RCC 7860 (cell line): ENCODE measurements at places on chromosomes 13 and 19.

- DNase-seq = no peak
These were observed 5.3 kb downstream of the DENND1C start for GRCh38 chr19:6476155-6476895.

GRCh38 chr19:31567776-31568175, 218.5 kb upstream of the TSHZ3 start:
- no peak for DNase-seq

- no peak for DNase-seq
These were observed 391.8 kb downstream of the FGF9 start for GRCh38 chr13:22062478-22063205.

DNA sequence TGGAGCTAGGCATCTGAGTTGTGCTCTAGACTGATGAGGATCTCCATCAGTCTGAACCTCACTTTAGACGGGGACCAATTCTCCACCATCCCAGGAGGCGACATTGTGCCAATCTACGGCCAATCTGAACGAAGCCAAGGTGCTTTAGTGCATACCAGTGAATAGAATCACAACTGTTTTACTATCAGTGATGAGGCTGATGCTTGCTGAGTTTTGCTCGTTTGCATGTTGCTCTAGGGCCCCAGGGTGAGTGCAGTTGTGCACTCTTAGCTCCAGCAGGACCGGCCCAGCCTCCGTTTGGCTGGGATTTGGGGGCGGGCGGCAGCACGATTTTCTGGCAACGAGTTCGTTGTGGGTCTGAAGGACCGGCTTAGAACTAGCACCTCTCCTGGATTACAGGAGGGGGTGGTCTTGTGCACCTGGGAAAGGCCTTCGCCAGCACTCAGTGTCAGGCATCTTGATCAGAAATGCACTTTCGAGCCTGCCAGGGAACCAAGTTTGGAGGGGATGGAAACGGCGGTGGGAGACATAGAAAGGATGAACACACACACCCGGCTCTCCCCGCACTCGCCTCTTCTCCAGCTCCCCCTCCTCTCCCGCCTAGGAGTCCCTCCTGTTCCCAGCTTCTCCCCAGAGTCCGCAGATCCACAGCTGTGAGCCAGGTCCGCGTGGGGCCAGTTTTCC, 4.4 kb downstream of the GSX1 start:
- DNase-seq = no peak

DNA sequence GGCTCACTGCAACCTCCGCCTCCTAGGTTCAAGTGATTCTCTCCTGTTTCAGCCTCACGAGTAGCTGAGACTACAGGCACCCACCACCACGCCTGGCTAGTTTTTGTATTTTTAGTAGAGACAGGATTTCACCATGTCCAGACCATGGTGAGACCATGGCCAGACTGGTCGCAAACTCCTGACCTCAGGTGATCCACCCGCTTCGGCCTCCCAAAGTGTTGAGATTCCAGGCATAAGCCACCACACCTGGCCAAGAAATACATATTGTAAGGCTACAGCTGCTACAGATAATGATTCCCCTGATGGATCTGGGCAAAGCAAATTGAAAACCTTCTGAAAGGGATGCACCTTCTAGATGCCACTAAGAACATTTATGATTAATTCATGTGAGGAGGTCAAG, 17.8 kb downstream of the PLPP2 start:
- DNase-seq = no peak

DNA sequence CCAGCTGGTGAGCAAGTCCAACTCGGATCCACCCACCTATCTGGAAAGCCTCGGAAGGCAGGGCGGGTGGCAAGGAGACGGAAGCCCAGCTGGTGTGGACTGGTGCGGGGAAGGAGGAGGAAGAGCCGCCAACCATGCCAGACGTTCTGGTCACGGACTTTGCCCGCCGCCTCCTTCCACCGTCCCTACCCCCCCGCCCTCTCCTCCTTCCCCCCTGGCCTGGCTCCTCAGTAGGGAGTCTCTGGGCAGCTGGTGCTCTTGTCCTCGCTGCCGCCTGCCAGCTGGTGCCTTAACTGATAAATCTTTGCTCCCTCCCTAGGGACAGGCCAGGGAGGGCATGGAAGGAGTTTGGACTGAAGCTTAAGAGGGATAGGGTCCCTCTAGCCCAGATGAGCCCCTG, 4.8 kb downstream of the SYNGR4 start:
- no peak for DNase-seq

DNA sequence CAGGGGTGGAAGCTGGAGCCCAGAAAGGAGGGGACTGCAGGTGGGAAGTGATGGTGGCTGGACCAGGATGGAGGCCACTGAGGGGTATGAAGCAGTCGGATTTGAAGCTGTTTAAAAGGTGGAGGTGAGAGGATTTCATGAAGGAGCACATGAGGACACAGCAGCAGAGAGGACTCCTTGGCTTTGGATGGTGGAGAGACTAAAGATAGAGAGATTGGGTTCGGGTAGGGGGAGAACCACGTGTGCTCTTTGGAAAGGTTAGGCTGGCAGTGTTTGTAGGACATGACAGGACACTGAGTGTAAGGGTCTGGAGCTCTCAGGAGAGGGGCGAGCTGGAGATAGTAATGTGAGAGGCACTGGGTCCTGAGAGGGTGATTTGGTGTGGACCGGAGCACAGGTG, 8.8 kb downstream of the SNRPD2 start:
- DNase-seq = no peak

GRCh38 chr19:46471116-46471733, at the start of gene PNMA8A:
Gene PNMA8A (minus strand): TSS chr19:46471563. CDS start chr19:46471035, 528 bp downstream.
- DNase-seq = no peak

- no peak for DNase-seq
These were observed 613.9 kb downstream of the TBC1D4 start for GRCh38 chr13:74868049-74868448.

- peak; percentile 89 for DNase-seq
These were observed 109.8 kb downstream of the KL start for GRCh38 chr13:33125821-33126570.

GRCh38 chr13:98449273-98449672, 127.6 kb downstream of the STK24 start:
- no peak for DNase-seq

DNA sequence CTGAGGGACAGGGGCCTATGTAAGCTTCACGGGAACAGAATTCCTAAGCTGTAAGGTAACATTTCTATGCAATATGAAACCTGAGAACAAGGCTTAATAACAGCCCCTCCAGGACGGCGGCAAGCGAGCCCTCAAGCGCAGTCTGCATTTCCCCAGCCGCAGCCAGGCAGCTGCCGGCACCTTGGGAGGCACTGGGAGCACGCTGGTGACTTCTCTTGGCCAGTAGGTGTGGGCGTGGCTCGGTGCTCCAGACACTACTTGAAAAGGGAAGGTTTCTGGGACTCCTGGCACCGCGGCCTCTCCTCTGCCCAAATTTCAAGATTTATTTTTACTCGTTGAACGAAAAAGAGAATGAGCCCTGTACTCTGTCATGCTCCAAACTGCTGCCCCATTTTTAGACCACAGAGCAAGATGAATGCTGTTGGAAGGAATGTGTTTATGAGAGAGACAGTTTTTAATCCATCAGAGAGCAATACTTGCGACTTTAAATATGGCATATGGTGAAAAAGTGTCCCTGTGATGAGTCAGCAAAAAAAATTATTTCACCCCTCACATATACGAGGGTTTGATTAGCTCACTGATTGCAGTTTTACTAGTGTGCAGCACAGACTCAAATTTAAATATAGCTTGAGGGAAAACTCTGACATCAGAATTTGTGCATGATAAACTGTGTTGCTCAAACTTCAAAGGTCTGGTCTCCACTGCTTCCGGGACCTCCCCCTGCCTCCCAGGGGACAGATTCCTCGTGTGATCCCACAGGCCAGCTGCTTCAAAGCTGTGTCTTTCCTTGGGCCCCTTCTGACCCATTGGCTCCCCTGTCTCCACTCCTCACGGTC, 81.2 kb downstream of the COL4A2 start:
- no peak for DNase-seq

DNA sequence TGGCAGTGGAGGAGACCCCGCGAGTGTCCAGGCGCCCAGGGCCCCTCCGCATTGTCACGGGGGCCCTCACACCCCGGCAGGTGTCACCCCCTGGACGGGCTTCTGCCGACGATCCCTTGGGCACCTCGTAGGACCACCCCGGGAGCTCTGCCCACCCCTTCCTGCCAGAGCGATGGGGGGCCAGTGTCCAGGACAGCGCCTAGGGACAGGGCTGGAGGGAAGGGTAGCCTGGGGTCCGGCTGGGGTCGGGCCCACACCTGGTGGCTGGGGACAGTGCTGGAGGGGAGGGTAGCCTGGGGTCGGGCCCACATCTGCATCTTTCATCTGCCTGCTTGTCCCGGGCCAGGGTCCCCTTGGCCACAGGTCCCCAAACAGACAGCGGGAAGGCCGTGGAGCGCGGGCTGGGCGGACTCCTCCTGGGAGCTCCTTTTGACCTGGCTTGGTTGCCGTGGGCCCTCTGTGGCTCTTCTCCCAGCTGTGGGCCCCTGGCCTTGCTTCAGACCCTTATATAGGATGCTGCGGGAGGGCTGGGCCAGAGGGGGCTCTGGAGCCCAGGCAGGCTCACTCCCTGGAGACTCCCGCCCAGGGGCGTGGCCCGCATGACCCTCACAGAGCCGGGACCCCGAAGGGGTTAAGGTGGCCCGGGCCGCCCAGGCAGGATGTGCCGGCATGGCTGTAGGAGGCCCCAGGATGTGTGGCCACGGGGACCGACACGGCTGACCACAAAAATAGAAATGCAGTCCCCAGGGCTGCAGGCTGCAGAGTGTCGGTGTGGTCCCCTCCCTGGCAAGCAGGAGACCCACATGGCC, 74.1 kb upstream of the MCF2L start:
- no peak for DNase-seq

DNA sequence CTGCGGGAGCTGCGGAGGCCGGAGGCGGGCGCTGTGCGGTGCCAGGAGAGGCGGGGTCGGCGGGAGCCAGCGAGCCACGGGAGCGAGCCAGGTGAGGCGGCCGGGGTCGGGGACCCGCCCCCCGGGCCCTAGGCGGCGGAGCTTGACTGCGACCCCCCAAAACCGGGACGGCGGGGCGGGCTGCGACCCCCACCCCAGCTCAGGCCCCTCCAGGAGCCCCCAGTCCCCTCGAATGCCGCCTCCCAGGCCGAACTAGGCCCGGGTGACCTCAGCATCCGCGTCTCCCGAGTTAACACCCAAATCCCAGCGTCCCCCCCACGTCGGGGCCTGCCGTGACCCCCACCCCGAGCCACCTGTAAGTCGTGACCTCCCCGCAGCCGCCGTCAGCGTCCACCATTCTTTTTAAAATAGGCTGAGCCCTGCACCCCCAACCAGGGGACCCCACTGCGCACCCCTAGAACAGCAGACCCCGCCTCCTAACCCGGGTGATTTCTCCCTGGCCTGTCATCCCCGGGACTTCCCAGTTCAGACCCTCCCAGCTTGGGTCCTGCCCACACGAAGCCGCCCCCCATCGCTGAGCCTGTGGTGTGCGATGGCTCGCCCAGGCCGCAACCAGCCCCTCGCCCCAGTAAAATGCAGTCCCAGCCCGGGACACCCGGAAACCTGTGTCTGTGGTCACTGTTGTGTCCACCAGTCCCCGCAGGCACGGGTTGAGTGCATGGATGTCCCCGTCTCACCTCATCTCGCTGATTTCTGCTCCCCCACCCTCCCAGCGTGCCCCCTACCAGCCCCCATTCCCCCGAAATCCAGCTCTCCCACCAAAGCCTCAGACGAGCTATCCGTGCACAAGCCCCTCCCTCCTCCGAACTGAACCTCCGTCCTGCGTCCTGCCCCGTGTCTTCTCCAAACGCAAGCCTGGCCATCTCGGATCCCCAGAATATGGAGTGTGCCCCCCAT, 551 bp downstream of the FZR1 start:
- DNase-seq = no peak

DNA sequence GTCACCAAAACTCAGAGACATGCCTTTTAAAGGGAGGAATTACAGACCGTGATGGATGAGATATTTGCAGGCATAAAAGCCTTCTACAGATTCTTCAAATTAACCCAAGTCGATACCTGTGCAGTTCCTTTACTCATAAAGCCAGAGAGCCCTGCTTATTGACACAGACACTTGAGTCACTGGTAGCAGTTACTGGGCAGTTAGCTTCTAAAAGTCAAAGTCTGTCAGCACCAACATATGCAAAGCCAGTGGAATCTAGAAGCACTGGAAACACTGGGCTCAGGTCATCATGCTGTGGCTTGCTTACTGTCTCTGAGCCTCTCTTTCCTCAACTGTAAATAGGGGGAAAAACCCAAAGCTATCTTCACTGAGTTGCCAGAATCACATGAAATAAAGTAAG, 25.7 kb upstream of the LRCH1 start:
- DNase-seq = no peak

DNA sequence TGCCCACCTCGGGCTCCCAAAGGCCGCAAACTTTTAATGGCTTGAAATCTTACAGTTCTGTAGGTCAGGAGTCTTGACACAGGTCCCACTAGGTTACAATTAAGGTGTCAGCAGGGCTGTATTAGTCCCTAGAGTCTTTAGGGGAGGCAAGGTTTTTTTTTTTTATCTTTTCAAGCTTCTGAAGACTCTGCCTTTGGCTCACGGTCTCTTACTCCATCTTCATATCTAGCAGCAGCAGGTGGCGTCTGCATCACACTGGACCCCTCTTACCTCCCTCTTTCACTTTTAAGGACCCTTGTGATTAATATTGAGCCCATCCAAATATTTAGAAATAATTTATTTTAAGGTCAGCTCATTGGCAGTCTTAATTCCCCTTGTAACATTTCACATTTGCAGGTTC, 11.6 kb downstream of the MIR17HG start:
- DNase-seq = no peak

- DNase-seq = peak; percentile 30
These were observed 24.9 kb downstream of the RCBTB1 start for GRCh38 chr13:49560270-49561061.

- no peak for DNase-seq
These were observed 40.6 kb downstream of the DPF1 start for GRCh38 chr19:38183251-38183897.

GRCh38 chr13:89181041-89181440, 1509.9 kb downstream of the SLITRK5 start:
- DNase-seq = no peak

- DNase-seq = no peak
These were observed 48.8 kb upstream of the C1QTNF9B start for GRCh38 chr13:23946067-23946466.

- no peak for DNase-seq
These were observed 4.9 kb upstream of the STARD13 start for GRCh38 chr13:33290421-33290965.

DNA sequence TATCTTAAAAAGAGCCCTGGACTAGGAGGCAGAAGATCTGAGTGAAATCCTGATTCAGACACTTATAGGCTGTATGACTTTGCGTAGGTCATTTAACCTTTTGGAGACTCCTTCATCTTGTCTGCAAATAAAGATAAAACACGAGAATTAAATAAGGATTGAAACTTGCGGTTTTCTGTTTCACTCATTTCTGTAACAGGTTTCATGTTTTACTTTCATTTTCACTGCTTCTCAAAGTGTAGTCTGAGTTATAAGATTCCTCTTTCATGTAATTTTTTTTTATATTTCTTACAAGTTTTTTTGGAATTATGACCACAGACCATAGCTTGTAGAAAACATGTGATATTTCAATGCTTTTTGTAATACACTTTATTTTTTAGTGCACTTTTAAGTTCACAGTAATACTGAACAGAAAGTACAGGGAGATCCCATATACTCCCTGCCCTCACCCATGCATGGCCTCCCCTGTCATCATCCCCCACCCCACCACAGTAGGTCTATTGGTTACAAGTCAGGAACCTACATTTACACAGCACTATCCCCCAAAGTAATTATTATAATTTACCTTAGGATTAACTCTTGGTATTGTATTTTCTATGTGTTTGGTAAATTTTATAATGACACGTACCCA, 174.6 kb downstream of the ITGBL1 start:
- DNase-seq = no peak

GRCh38 chr19:11860721-11861120, 12.2 kb downstream of the ZNF439 start:
- DNase-seq = no peak
